Natural killer cell treated with Interleukin-12 subunit alpha and Interleukin-12 subunit beta and Interleukin-15 and Interleukin-18, amount 100 ng/mL, for 72 hours (primary cell): ENCODE measurements at places on chromosomes 1 and 21.

DNA sequence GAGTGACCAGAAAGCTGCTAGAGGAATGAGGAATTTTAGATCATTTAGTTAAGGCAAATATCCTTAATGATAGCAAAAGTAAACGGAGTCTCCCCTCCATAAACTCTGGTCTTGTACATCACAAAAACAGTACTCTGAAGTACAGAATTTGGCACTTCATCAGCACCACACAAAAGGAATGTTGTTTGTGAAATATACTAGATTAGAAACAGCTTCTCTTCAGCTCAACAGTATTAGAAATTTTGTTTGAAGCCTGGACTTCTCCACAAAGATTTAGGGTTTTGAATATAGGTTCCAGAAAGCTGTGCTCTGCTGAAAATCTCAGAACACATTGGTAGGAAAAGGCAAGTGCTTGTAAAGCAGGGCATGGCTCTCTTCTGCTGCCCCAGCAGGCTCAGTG lies 135.1 kb upstream of the PTGFR start:
- no peak for DNase-seq

GRCh38 chr1:29711582-29712283 lies 475.4 kb downstream of the PTPRU start:
- peak; percentile 85 for DNase-seq

DNA sequence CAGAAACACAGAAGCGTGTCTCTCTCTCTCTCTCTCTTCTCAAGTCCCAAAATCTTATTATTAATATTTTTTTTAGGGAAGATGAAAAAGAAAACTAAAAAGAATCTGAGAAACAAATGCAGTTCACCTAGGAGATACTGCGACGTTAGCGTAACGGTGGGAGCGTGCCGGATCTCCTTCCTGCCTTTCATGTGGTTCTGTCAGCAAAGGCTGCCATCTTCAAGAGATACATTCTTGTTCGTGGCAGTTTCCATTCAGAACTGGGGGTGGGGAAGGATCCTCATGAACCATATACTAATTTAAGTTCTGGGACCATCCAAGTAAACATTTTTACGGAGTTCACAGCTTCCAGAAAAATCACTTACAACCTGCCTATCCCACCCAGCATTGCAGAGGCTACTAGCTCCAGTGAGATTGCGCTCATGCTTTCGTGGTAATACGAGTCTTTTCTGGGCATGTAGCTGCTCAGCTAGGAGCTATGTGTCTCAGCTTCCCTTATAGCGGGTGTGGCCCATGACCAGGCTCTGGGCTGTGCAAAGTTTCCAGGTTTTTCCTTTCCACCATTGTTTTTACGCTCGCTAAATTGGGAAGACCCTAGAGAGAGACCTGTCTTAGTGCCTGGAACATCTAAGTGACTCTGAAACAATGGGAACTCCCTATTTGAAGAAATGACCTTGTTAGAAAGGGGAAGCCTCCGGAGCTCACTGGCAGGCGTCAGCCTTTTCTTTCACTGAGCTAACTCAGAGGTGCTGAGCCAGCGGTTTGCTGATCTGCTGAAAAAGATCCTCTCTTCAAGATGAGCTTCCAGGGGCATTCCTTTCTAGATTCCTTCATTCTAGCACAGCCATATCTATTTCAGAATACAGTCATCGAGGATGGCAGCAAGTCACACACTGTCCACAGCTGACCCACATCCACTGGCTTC lies 17.3 kb downstream of the SLAMF1 start:
- no peak for DNase-seq

DNA sequence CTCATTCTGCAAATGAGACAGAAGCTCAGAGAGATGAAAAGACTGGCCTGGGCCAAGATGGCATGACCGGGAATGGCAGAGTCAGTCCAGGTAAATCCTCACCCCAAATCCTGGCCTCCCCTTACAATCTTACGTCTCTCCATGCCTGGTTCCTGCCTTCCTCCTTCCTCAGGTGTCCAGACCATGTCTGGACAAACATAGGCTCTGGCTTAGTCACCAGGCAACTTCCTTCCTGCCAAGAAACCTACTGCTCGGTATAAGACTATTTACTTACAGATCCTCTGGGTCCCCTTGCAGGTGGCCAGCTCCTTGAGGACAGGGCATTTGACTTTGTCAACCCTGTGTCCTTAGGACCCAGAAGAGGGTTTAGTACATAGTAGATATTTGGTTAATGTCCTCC lies 69.4 kb upstream of the ROR1 start:
- no peak for DNase-seq

- DNase-seq = no peak
Measured at GRCh38 chr1:63475761-63476160, 47.3 kb downstream of the ITGB3BP start.

DNA sequence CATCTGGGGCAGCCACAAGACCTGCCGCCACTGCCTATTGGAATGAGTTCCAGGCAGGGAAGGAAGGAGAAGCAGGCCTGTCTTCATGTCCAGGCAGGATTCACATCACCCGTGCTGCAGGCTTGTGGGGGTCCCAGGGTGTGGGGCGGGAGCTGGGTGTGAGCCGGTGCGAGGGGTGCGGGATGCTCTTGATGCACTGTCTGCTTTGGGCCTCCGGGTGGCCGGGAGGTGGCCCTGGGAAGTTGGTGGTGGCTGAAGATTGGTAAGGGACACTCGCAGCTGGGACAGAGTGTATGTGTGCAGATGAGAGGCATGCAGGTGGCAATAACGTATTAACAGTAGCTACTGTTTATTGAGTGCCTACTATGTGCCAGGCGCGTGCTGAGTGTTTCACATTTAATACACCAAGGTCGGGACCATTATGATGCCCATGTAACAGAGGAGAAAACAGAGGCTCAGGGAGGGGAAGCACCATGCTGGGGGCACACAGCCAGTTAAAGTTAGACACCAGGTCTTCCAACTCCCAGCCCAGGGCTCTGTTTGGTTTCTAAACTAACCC lies 3.3 kb downstream of the CROCC start:
- no peak for DNase-seq

- no peak for DNase-seq
Measured at GRCh38 chr1:43061757-43062156, 103.1 kb upstream of the SLC2A1 start.

- DNase-seq = no peak
Measured at GRCh38 chr21:33661146-33661545, 18.8 kb downstream of the ITSN1 start.

DNA sequence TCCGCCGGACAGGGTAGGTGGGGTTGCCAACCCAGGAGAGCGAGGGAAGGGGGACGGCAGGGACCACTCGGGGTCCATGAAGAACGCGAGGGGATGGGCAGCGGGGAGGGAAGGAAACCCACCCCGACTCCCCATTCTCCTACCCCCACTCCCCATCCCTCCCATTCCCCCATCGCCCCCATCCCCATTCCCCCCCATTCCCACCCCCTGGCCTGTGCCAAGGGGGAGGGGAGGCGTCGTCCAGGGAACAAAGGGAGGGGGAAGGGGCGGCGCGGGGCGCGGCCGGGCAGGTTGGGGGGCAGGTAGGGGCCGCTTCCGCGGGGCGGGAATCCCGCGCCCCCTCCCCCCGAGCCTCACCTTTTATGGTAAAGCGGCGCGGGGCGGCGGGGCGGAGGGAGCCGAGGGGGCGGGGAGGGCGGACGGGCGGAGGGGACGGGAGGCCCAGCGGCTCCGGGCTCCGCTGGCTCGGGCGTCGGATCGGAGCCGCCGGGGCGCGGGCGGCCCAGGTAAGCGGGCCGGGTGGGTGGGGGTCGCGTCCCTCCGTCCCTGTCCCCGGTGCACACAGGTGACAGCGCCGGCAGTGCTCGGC lies at the start of gene FBLIM1:
Gene FBLIM1, plus strand, starts transcription at position 453 of the 589 bp plus-strand sequence. CDS start 6,189 bp downstream, outside the sequence.
- no peak for DNase-seq

DNA sequence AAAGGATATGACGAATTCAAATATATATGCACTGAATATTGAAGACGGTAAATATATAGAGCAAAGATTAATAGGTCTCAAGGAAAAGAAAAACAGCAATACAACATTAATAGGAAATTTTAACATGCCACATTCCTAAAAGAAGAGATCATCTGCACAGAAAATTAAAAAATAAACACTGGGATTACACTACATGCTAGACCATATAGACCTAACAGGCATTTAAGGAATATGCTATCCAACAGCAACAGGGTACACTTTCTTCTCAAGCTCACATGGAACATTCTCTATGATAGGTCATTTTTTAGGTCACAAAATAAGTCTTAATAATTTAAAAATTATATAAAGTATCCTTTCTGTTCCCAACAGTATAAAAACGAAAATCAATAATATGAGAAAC lies 1038.3 kb downstream of the KCNT2 start:
- DNase-seq = no peak

- no peak for DNase-seq
Measured at GRCh38 chr1:99877568-99877967, 27.4 kb downstream of the AGL start.

DNA sequence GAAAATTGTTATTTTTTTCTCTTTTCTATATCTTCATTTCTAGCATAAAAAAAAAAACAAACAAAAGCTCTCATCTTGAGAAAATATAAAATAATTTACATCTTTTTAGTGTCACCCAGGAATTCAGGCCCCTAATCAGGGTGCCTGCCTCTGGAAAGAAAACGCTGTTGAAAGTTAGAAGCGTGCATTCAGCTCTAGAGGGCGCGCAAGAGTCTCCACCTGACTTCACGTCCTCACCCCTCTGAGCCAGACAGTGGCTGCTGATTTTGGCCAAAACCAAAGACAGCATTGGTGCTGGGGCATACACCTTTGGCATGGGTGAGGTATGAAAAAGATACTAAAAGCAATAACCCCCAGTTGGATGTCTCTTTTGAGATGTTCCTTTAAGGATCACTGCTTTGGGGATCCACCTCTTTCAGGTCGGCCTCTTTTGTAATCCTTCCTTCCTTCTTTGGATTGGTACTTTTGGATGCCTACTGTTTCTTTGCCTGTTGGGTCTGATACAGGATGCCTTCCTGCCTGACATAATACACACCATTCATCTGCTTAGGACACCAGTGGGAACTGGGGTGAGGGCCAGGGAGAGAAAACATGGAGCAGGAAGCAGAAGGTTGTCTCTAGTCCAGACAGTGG lies 77.6 kb upstream of the CHRM3 start:
- DNase-seq = no peak

- DNase-seq = no peak
Measured at GRCh38 chr1:233865902-233866301, 38.6 kb upstream of the SLC35F3 start.

DNA sequence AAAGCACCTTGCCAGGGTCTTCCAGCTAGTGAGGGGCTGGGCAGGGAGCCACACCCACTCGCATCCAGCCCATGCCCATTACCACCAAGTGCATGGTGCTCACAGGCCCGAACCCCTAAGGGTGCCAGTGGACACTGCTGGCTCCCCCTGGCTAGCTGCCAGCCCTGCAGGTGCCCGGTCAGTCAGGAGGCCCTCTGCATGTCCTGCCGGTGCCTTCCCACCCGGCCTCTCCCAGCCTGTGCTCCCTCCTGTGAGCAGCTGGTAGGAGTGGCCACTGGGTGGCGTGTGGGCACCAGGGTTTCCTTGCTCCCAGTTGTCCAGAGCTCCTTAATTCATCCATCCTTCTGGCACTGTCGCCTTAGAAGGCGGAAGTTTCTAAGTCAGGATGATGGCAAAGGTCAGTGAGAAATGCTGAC lies 33.4 kb downstream of the QSOX1 start:
- DNase-seq = no peak

DNA sequence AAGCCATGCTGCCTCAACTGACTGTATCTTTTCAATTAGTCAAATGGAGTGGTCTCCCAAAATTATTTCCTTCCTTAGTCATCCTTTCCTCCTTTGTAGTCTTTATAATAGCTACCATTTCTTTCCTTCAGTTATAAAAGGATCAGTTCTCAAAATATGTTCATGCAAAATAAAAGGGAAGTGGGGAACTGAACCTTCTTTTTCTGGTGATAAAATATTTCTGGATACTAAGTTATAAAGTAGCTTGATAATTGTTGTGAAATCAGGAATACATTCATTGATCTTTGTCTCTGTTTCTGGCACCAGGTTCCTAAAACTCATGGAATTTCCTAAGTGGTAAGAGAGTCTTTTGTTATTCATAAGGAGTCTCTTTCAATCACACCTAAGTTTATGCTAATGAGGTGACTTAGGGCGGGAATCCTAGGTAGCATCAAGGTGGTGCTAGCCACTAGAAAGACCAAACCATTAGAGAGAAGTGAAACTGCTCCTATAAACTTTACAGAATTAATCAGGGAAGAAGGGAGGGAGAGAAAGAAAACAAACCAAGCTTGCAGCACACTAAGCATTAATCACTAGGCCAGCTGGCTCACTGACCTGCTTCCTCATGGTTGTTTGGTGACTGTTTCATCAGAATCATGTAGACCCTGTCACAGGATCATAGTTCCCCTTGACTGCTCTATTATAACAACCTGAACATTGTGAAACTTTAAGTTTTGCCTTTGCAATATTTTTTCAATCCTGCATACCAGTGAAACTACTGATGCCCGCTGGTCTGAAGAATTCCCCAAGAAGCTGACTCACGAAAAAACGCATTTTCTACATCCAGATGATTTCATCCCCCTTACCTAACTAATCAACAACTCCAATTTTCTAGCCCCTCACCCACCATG lies 161.6 kb upstream of the PTBP2 start:
- DNase-seq = no peak

GRCh38 chr1:66752671-66753371 lies 562 bp downstream of the DYNLT5 start:
- DNase-seq = no peak

- no peak for DNase-seq
Measured at GRCh38 chr1:65564493-65564892, 144.0 kb downstream of the LEPR start.

- DNase-seq = no peak
Measured at GRCh38 chr1:8397511-8397910, 79.6 kb downstream of the SLC45A1 start.

DNA sequence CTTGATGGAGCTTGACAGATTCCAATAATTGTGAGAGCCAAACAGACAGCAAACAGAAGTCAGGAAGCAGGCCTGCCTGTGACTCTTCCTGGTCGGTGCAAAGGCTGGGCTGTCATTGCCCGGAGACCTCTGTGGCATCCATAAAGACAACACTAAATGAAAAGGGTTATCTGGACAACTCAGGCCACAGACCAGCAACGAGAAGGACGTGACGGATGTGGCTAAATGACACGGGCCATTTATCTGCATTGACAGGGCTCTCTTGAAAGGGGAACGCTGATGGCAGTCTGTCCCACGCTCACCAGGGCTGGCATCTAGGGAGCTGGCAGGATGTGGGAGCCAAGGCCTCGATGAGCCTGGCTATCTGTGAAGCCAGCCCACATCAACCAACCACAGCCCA lies 35.0 kb downstream of the HMGB4 start:
- no peak for DNase-seq

DNA sequence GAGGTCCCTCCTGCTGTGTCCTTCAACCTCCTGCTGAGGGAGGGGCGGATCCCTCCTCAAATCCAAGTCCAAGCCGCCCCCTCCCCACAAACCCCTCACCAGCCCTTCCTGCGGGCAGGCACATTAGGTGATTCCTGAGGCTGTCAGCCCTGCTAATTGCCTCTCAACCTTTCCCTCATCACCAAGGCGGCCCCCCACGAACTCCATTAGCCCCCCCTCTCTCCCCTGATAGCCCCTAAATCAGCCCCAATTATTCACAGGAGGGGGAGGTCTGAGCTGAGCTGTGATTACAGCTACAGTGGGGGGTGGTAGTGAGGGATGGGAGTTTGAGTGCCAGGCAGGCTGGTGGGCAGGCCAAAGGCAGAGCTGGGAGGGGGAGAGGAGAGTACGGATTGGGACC lies 5.8 kb upstream of the PEAR1 start:
- no peak for DNase-seq
